ENCODE measurements at places on chromosomes 5 and 9. TPM values are rescaled to one million over a fixed set of nuclear protein-coding genes. Genes with fewer than 3 reads are reported as not detected.
A peak's percentile ranks its signal among the peaks of the same experiment; 100 is the strongest.

Gene KCTD16
- 0.31 TPM for total RNA-seq

Gene PTGDS
- total RNA-seq = not detected

Gene CCT5
- total RNA-seq = 564 TPM

Gene RGMB
- total RNA-seq = 4.9 TPM

GRCh38 chr5:86866036-86866435, 248.3 kb downstream of the COX7C start:
- DNase-seq = no peak
- no peaks in the 10 kb centered on the region for H3K36me3 ChIP-seq
- no peak overlapping the region for H3K27ac ChIP-seq
- peaks cover 7% of the 10 kb centered on the region for H3K27me3 ChIP-seq

DNA sequence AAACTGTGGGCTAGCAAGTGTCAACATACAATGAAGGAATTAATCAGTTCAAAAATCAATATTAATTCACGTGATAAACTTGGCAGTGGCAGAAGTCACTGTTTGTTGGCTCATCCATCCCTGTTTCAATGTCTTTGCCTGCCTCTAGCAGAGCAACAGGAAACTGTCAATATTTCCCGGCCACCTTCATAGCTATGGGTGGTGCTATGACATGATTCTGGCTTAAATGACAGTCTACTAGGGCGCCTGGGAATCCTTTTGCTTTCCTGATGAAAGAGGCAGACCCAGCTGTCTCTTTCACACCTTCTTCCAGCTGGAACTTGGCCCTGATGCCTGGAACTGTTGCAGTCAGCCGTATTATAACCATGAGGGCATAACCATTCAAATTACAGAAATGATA, 72.1 kb upstream of the DNAH5 start:
- no peaks in the 10 kb centered on the region for H3K36me3 ChIP-seq
- peaks cover 5% of the 10 kb centered on the region for H3K4me1 ChIP-seq
- no peak for DNase-seq
- no peak overlapping the region for H3K4me3 ChIP-seq

DNA sequence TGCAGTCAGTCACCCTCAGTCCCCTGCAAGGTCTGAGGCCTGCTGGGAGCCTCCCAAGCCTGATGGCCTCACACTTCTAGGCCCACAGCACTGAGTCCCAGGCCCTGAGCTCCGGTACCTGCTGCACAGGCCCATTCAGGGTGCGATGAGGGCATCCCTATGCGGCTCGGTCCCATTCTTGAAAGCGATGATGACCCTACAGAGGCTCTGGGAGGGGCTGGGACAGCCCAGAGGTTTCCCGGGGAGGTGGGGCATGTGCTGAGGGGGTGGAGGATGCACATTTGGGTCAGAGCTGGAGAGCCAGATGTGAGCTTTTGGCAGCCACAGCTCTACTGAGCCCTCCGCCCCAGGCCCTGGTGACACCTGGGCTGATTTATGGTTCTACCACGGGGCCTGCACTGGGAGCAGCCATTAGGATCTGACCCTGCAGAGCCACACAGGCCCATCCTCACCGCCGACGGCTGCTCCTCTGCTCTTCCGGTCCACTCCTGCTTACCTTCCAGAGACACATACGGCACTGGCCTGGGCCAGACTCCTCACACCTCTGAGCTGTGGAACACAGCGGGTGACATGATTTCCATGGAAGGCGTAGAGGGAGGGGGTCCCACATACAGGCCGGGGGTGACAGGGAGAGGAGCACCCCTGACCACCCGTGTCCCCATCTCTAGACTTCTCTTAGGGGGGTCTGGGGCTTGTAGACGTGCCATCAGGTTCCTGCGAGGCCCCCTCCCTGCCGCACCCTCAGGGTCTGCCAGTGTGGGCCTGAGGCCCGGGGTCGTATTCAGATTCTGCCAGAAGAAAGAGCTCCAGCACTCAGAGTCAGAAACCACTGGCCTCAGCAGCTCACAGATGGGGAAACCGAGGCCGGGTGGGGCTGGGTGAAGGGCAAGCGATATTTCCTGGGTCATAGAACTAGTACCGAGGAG, 53.4 kb downstream of the COL23A1 start:
- no peak overlapping the region for H3K4me3 ChIP-seq
- no peak for DNase-seq
- no peaks in the 10 kb centered on the region for H3K36me3 ChIP-seq
- H3K27ac ChIP-seq = no peak overlapping the region
- no peaks in the 10 kb centered on the region for H3K4me1 ChIP-seq
- no peaks in the 10 kb centered on the region for H3K27me3 ChIP-seq

- H3K27ac ChIP-seq = no peak overlapping the region
- no peak for DNase-seq
- no peaks in the 10 kb centered on the region for H3K27me3 ChIP-seq
Observed at GRCh38 chr9:131534721-131535237, 3.7 kb upstream of the UCK1 start.

DNA sequence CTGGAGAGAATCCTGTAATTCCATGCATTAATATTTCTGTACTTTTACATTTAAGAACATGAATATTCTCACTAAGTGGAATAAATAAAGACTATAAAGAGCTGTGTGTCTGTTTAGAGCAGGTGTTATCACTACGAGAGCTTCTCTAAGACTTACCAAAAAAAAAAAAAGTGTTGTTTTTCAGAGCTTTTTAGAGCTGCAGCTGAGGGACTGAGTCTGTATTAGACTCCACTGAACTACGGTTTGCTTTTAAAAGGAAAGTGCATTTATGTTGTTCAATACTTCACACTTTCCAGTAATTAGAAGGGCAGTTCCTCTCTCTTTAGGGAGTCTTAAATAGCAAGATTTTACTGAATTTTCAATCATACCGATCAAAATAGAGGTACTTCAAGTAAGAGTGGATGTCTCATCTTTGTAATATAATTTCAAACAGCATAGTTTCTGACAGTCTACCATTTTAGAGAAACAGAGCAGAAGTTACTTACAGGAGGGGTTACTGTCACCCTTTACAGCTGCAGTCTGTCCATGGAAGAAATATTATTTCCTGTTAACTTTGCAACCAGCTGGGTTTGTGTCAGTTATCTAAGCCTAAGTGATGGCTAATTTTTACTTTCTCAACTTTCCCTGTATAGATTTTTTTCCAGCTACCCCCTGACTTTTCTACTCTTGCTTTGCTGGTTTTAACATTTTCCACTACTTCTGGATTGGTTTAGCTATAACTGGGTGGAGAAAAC, 2.4 kb downstream of the SYK start:
- no peak overlapping the region for H3K27ac ChIP-seq
- peaks cover 84% of the 10 kb centered on the region for H3K27me3 ChIP-seq
- H3K4me1 ChIP-seq = no peaks in the 10 kb centered on the region
- H3K36me3 ChIP-seq = no peaks in the 10 kb centered on the region
- no peak overlapping the region for H3K4me3 ChIP-seq

GRCh38 chr5:54558362-54558761, 40.8 kb downstream of the SNX18 start:
- DNase-seq = no peak
- H3K27me3 ChIP-seq = no peaks in the 10 kb centered on the region
- no peak overlapping the region for H3K27ac ChIP-seq
- no peaks in the 10 kb centered on the region for H3K36me3 ChIP-seq

- H3K4me3 ChIP-seq = no peak overlapping the region
- H3K27ac ChIP-seq = no peak overlapping the region
- peaks cover 53% of the 10 kb centered on the region for H3K27me3 ChIP-seq
- peaks cover 2% of the 10 kb centered on the region for H3K4me1 ChIP-seq
- no peak for DNase-seq
- no peaks in the 10 kb centered on the region for H3K36me3 ChIP-seq
Observed at GRCh38 chr5:124627815-124628595, 118.4 kb downstream of the ZNF608 start.

GRCh38 chr5:79774171-79774854, 84.7 kb downstream of the CMYA5 start:
- no peaks in the 10 kb centered on the region for H3K27me3 ChIP-seq
- no peak overlapping the region for H3K27ac ChIP-seq
- H3K4me3 ChIP-seq = no peak overlapping the region
- peaks cover 3% of the 10 kb centered on the region for H3K4me1 ChIP-seq
- peaks cover 2% of the 10 kb centered on the region for H3K36me3 ChIP-seq

GRCh38 chr5:123099514-123100151, 10.6 kb downstream of the PRDM6 start:
- peaks cover 82% of the 10 kb centered on the region for H3K27me3 ChIP-seq
- no peaks in the 10 kb centered on the region for H3K36me3 ChIP-seq
- H3K27ac ChIP-seq = no peak overlapping the region
- DNase-seq = no peak
- peaks cover 2% of the 10 kb centered on the region for H3K4me1 ChIP-seq

- H3K27ac ChIP-seq = no peak overlapping the region
- DNase-seq = no peak
- H3K4me1 ChIP-seq = peaks cover 9% of the 10 kb centered on the region
- no peak overlapping the region for H3K4me3 ChIP-seq
Observed at GRCh38 chr5:68319706-68320412, 104.3 kb downstream of the PIK3R1 start.

DNA sequence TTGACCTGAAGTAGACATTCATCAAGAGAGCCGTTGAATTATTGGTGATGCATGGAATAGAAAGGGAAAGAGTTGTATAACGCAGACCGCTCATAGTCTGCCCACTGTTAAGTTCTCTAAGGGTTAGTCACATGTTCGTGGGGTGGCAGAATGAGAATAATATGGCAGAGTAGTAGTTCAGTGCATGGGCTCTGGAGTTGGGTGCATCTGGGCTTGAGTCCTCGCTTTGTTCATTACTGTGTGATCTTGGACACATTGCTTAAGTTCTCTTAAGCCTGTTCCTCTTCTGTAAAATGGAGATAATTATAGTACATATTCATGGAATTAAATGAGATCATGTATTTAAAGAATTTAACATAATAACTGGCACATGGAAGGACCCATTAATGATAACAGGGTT, 23.6 kb downstream of the TNPO1 start:
- H3K36me3 ChIP-seq = no peaks in the 10 kb centered on the region
- no peak overlapping the region for H3K27ac ChIP-seq
- no peak for DNase-seq
- H3K27me3 ChIP-seq = no peaks in the 10 kb centered on the region

DNA sequence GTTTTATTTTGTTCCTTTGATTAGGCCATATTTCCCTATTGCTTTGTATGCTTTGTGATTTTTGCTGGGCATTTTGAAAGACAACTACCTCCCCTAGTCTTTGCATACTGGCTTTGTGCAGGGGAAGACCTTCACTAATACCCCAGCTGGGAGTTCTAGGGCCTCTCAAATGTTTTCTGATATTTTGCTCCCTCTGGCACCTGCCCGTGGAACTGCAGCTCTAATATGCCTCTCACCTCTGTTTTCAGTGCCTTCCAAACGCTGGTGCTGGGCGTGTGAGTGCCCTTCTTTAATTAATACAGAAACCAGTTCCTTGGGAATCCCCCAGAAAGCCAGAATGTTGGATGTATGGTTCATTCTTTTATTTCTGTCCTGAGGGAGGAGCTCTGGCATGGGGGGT, 204.5 kb downstream of the COMMD10 start:
- no peaks in the 10 kb centered on the region for H3K27me3 ChIP-seq
- DNase-seq = no peak
- H3K4me3 ChIP-seq = no peak overlapping the region

DNA sequence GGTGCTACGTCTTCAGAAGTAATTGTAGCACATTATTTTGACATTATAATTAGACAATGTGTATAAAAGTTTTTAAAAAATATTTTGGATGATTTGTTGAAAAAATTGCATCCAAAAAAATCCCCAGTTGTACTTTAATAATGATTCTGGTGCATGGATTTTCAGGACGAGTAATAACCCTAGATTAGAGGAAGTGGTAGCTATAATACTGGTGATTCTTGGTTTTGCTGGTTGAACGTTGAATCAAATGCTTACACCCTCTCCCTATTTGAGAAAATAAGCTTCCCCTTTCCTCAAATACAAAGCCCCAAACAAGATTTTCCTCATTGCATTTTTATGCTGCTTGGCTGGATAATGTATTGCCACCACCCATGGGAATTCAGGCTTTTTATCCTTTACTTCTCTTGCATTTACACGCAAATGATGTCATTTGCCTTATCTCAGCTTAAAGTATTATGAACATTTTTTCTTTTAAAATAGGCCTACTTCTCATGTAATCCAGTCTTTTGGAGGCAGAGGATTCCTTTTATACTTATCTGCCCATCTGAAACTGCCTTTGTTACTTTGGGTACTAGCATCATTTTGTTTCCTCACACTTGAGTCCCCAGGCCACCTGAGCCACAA, 86.3 kb downstream of the UBE2R2 start:
- DNase-seq = no peak
- H3K27me3 ChIP-seq = no peaks in the 10 kb centered on the region
- peaks cover 13% of the 10 kb centered on the region for H3K4me1 ChIP-seq
- H3K4me3 ChIP-seq = no peak overlapping the region
- no peak overlapping the region for H3K27ac ChIP-seq

DNA sequence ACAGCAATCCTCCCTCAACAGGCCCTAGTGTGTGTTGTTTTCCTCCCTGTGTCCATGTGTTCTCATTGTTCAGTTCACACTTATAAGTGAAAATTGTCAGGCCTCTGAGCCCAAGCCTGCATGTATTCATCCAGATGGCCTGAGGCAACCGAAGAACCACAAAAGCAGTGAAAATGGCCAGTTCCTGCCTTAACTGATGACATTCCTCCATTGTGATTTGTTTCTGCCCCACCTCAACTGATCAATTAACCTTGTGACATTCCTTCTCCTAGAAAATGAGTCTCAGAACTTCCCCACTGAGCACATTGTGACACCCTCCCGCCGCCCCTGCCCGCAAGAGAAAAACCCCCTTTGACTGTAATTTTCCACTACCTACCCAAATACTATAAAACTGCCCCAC, 17.4 kb upstream of the TRPC7 start:
- no peaks in the 10 kb centered on the region for H3K36me3 ChIP-seq
- no peak overlapping the region for H3K4me3 ChIP-seq
- no peak overlapping the region for H3K27ac ChIP-seq
- H3K27me3 ChIP-seq = no peaks in the 10 kb centered on the region
- no peaks in the 10 kb centered on the region for H3K4me1 ChIP-seq
- no peak for DNase-seq

- DNase-seq = no peak
- H3K4me1 ChIP-seq = peaks cover 15% of the 10 kb centered on the region
- no peaks in the 10 kb centered on the region for H3K27me3 ChIP-seq
- no peak overlapping the region for H3K4me3 ChIP-seq
Observed at GRCh38 chr5:79936646-79937216, 54.3 kb downstream of the MTX3 start.

DNA sequence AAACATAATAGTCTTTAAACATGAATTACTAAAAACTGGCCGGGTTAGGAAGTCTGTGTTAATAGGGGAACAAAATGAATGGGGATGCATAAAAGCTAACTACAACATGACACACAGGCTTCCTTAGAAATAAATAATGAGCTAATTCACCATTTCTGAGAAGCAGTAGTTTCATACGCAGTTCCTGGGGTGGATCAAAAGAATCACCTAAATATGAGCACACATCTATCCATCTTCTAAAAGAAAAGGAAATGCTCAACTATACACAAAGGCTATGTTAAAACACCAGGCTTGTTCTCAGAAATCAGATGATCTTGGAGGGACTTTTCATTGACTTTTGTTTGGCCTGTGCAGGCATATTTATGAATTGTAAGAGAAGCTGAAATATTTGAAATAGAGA, 373.0 kb downstream of the ARRDC3 start:
- peaks cover 5% of the 10 kb centered on the region for H3K4me1 ChIP-seq
- H3K27ac ChIP-seq = peak overlapping the region; percentile 42
- H3K4me3 ChIP-seq = no peak overlapping the region
- H3K36me3 ChIP-seq = no peaks in the 10 kb centered on the region
- H3K27me3 ChIP-seq = peaks cover 31% of the 10 kb centered on the region
- DNase-seq = no peak
